Stimulated activated CD8-positive, alpha-beta memory T cell treated with anti-CD3 and anti-CD28 coated beads, Interleukin-12 subunit alpha, Interleukin-12 subunit beta, amount 100 ng/mL, for 4 hours (primary cell): ENCODE measurements at places on chromosomes 3 and 15.

DNA sequence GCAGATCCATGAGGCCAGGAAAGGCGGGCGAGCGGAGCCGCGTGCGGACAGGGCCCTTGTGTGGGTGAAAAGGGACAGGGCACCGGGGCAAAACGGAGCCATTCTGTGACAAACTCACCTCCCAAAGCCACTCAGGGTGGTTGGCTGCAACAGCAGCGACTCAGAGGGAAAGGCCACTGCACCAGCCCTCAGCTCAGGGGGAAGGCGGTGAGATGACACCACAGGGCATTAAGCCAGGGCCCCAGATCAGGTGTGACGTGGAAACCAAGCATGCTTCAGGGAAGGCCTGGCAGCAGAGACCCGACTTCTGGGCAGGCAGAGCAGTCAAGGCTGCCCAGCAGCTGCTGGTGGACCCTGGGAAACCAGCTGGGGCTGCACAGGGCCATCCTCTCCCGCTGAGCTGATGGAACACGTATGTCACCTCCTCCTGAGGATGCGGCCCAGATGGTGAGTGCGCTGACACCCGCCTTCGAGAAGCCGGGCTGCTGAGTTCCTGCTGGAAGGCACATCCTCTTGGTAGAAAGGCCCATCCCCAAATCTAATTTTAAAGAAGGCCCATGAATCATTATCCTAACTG, 82.3 kb downstream of the CHSY1 start:
- DNase-seq, result no peak

GRCh38 chr3:66048051-66048395, 9.3 kb upstream of the MAGI1 start:
- no peak for DNase-seq

DNA sequence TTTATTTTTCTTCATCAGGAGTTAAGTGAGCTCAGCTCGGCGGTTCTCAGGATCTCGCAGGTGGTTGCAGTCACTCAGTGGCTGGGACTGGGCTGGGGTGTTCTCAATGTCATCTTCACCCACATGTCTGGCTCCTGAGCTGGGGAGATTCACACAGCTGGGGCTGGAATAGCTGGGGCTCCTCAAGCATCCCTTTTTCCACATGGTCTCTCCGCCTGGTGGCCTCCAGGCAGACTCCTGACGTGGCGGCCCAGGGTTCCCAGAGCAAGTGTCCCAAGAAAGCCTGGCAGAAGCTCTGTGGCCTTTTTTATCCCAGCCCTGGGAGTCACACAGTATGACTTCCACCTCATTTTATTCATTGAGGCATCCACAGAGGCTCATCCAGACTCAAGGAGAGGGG, 84.1 kb upstream of the ANKRD34C start:
- no peak for DNase-seq

DNA sequence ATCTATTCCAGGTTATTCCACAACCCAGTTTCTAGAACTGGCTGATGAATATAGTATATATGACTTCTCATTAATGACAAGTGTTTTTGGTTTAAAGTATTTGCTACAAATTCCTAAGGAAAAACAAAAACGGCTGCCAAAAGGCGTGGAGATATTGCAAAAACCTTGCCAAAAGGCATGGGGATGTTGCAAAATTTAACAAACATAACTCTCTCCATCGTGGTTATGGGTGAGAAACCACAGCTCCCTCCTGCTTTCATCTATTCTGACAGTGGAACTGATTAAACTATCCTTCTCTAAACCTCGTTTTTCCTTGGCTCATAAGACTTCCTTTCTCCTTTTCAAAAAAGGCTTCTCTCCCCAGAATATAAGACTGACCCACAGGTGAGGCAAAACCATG, 342.0 kb upstream of the PDZRN3 start:
- no peak for DNase-seq

DNA sequence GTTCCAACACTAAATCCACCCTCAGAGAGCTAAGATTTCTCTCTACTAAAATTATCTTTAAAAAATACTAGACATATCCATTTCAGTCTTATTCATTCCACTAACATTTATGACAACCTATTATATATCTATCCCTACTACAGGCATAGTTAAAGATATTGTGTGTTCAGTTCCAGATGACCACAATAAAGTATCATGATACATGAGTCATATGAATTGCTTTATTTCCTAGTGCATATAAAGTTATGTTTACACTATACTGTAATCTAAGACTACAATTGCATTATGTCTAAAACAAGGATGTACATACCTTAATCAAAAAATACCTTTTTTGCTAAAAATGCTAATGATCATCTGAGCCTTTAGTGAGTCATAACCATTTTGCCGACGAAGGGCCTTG, 19.4 kb downstream of the SHOX2 start:
- DNase-seq, result no peak

DNA sequence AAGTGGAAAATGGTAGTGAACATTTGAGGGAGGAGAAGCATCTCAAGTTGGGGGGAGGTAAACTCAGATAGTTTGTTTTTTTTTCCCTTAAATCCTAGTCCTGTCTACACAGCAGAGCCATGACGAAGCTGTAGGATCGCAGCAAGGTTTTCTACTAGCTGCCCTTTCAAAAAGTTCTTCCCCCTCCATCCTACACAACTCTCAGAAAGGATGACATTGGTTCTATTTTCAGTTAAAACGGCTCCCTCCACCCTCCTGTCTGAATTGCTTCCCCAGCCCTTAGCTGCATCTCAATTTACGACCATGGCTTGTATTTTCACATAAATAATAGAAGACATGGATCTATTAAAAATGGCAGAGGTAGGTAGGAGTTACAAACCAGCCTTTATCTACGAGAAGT, 2.2 kb downstream of the HOMER2 start:
- DNase-seq, result no peak

GRCh38 chr3:126464494-126464893, 11.2 kb downstream of the ZXDC start:
- DNase-seq, result no peak

GRCh38 chr3:64260431-64260830, 35.2 kb upstream of the PRICKLE2 start:
- no peak for DNase-seq

DNA sequence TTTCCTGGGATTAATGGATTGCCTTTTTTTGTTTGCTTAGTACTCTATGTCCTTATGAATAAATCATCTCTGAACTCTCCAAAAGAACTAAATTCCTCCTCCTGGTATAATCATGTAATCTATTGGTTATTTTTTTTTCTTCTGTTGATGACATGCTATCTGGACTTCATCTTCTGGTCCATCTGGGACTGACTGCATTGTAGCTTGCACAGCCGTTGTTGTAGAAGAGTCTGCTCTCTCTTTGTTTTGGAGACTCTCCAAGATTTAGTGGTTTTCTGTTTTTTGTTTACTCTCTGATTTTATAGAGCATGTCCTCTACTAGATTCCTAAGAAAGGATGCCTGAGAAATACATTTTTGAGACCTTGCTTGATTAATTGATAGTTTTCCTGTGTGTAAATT, 19.1 kb downstream of the IREB2 start:
- DNase-seq, result no peak

DNA sequence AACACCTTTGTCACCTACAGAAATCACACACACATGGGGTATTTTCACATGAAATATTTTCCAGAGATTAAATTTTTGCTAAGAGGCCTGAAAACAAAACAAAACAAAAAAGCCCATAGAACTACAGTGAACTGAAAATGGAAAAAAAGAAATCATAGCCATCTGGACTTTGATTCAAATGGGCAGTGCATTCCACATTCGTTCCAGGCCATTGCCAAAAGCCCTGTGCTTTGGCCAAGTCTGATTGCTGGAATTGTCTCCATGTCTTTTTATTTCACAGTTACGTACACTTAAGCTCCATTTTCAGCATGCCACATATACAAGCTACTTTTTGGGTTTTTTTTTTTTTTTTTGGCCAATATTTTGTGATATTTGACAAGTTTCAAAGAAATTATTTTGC, 47.1 kb downstream of the TFG start:
- DNase-seq, result no peak

DNA sequence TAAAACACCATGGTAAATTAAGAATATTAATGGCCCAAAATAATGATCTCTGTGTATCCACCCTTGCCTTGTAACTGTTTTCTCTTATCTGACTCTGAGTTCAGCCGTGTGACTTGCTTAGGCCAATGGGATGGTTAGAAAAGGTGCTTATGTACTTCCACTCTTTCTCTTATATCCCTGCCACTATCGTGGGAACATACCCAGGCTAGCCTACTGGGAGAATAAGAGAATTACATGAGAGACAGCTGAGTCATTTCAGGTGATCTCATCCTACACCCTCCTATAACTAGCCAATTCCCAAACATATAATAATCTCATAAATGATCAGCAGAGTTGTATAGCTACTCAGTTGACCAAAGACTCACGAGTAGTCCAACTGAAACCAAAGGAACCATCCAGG, 98.3 kb upstream of the ABI3BP start:
- no peak for DNase-seq

DNA sequence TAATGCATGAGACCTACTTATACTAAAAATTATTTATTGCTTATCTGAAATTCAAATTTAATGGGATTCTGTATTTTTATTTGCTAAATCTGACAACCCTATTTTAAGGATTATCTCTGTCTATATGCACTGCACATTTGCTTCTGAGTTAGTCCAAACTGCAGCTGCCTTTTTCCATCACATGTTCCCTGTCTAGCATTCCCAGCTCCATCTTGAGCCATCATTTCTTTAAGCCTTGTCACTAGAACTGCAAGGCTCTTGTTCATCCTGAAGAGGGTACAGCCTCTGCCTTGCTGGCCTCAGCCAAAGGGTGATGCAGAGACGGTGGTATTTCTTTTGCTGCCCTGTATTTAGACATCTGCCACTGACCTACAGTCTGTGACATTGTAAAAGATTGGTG, 125.8 kb upstream of the STT3B start:
- no peak for DNase-seq

DNA sequence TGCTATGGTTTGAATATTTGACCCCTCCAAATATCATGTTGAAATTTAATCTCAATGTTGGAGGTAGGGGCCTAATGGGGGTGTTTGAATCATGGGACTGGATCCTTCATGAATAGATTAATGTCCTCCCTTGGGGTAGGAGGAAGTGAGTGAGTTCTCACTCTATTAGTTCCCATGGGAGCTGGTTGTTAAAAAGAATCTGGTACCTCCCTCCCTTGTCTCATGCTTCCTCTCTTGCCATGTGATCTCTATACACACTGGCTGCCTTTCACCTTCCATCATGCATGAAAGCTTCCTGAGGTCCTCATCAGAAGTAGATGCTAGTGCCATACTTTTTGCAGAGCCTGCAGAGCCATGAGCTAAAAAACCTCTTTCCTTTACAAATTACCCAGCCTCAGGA, 177.7 kb upstream of the MCTP2 start:
- DNase-seq, result no peak

DNA sequence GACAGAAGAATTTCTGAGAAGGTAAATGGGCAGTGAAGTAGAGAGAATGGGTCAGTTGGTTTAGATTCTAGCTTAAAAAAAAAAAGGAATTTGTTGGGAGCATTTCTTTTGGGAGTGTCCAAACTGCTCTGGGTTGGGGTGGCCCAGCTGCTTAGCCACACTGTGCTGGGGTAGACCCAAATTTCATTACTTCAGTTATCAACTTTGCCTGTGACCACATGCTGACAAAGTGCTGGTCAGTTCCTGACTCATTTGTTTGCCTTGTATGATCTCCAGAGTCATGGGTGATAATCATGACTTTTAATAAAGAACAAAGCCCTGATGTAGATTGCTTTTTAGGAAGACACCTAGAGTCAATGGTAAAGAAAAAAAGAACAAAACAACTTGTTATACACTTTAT, 121.5 kb upstream of the FGF7 start:
- DNase-seq, result no peak

- peak; percentile 50 for DNase-seq
These were observed 386 bp downstream of the SQOR start for GRCh38 chr15:45635191-45635638.

DNA sequence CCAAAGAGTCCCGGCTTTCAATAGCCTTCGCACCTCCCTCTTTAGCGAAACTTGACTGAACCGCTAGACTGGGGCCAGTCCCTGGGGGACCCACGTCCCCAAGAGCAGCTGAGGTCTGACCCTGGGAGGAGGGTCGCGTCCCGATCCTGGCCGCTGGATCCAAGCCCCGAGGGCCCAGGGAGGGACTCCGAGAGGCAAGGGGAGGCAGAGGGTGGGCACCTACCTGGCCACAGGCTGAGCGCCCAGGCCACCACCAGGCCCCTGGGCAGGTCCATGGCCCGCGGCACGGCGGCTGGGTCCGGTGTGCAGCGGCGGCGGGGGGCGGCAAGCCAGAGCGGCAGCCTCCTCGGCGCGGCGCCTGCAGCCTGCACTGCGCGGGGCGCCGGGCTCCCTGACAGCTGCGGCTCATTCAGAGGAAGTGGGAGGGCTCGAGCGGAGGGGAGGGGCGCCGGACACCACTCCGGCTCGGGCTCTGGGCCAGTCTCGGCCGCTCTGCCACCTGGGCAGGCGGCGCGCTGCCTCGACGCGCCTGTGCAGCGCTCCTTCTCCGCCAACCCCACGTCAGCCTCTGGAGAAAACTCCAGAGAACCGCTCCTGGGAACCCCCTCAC, at the start of gene ITGA11:
Gene ITGA11, minus strand, starts transcription at position 372 of the 610 bp plus-strand sequence. Its CDS starts 97 bp downstream, at position 275.
- no peak for DNase-seq

DNA sequence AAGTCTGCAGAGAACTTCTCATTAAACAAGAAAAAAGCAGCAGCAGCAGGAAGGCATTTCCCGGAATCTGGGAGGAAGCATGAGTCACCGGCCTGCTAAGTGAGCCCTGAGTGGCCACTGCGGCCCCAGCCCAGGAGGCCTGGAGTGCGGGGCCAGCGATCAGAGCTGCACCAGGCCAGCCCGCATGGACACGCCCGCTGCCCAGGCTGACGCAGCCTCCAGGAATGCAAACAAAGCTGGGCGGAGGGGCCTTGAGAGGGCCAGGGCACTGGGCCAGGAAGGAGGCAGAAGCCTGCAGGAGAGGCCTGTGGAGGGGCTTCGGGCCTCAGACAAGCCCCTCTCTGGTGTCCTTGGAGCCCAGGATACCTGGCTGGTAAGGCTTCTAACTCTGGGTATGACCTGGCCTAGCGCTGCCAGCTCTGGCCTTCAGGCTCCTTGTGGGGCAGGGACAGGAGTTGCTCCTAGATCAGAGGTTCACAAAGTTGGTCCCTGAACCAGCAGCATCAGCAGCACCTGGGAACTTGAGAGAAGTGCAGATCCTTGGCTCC, 101.2 kb downstream of the SMAD6 start:
- DNase-seq, result no peak

- peak; percentile 19 for DNase-seq
These were observed at the start of gene EHHADH for GRCh38 chr3:185253645-185254410. Gene EHHADH, minus strand, starts transcription at chr3:185254049. Its CDS starts 27 bp downstream, at chr3:185254022.

GRCh38 chr3:128814060-128814459, 65.4 kb upstream of the ACAD9 start:
- DNase-seq, result no peak

GRCh38 chr15:32991619-32992111, 202.8 kb downstream of the FMN1 start:
- DNase-seq, result no peak

- DNase-seq, result no peak
These were observed 74.7 kb upstream of the CNTN4 start for GRCh38 chr3:2023959-2024358.
